ENCODE measurements at places on chromosomes 13 and 19. TPM values are rescaled to one million over a fixed set of nuclear protein-coding genes. Genes with fewer than 3 reads are reported as not detected.

The CCL25 gene
- total RNA-seq, result not detected

- no peak overlapping the region for H3K27ac ChIP-seq
- DNase-seq, result peak; percentile 34
- H3K27me3 ChIP-seq, result no peaks in the 10 kb centered on the region
- H3K4me1 ChIP-seq, result peaks cover 7% of the 10 kb centered on the region
- H3K36me3 ChIP-seq, result no peaks in the 10 kb centered on the region
These were observed 11.9 kb downstream of the SELENOW start for GRCh38 chr19:47790398-47790814.

DNA sequence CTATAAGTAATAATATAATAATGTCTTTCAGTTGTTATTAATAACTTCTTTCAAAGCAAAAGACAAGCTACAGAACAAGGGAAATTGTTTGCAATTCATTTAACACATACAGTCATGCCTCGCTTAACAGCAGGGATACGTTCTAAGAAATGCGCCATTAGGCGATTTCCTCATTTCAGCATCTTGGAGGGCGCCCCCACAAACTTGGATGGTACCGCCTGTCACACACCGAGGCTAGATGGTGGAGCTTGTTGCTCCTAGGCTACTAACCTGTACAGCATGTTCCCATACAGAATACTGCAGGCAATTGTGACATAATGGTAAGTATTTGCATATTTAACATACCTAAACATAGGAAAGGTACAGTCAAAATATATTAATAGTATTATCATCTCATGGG lies 8.2 kb upstream of the ANKRD10 start:
- H3K4me3 ChIP-seq, result no peak overlapping the region
- no peaks in the 10 kb centered on the region for H3K4me1 ChIP-seq
- peaks cover 9% of the 10 kb centered on the region for H3K27me3 ChIP-seq
- no peak for DNase-seq

The MEF2B gene
- total RNA-seq, result 1.1 TPM

The ZNF90 gene
- total RNA-seq, result 4.3 TPM

DNA sequence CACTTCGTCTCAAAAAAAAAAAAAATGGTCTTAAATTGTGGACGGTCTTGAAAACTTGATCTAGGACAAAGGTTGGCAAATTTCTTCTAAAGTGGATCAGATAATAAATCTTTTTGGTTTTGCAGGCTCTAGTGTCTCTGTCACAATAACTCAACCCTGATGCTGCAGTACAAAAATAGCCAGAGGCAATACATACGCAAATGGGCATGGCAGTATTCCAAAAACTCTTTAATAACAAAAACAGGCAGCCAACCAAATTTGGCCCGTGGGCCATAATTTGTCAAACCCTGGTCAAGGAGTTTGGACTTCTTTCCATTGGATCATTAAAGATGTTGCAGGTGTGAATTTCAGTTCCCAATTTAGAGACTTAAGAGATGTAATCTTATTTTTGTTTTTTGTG lies 93.5 kb upstream of the MRI1 start:
- H3K36me3 ChIP-seq, result no peaks in the 10 kb centered on the region
- no peaks in the 10 kb centered on the region for H3K4me1 ChIP-seq
- no peak overlapping the region for H3K4me3 ChIP-seq
- H3K27ac ChIP-seq, result no peak overlapping the region
- H3K27me3 ChIP-seq, result no peaks in the 10 kb centered on the region

DNA sequence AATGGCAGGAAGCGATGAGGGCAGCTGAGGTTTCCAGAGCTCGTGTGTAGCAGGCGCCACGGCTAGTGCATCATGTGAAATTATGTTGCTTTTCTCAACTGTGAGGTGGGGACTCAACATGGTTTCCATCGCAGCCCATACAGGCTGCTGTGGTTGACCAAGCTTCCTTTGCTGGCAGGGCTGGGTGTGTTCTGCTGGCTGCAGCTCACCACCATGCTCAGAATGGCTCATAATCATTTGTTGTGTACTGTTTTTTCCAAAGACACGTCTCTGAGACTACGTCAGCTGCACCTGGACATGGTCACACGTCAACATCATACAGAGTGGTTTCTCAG lies 16.1 kb upstream of the RASA3 start:
- DNase-seq, result no peak
- no peak overlapping the region for H3K4me3 ChIP-seq
- H3K27ac ChIP-seq, result no peak overlapping the region

DNA sequence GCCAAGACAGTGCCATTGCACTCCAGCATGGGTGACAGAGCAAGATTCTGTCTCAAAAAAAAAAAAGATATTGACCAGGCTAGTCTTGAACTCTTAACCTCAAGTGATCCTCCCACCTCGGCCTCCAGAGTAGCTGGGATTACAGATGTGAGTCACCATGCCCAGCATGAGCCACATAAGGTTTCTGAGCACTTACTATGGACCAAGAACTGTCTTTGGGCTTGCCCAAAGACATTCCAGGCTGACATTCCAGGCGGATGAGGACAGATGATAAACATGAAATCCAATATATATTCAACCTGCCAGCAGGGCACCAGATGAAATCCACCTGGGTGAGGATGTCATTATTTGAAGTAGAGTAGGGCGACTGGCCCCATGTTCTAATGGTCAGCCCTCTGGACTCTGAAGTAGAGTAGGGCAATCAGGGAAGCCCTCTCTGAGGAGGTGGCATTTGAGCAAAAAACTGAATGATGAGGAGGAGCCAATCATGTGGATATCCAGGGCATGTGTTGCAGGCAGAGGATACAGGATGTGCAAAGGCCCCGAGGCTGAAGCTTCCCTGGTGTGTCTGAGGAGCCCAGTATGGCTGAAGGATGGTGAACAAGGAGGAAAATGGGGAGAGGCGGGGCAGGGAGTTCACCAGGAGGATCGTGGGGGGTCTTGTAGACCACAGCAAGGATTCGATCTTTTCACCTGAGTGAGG lies 4.0 kb downstream of the C19orf38 start:
- no peaks in the 10 kb centered on the region for H3K27me3 ChIP-seq
- peaks cover 4% of the 10 kb centered on the region for H3K4me1 ChIP-seq
- no peaks in the 10 kb centered on the region for H3K36me3 ChIP-seq
- DNase-seq, result no peak
- no peak overlapping the region for H3K4me3 ChIP-seq

The CEACAM16 gene
- not detected for total RNA-seq

The ATP4B gene
- not detected for total RNA-seq

DNA sequence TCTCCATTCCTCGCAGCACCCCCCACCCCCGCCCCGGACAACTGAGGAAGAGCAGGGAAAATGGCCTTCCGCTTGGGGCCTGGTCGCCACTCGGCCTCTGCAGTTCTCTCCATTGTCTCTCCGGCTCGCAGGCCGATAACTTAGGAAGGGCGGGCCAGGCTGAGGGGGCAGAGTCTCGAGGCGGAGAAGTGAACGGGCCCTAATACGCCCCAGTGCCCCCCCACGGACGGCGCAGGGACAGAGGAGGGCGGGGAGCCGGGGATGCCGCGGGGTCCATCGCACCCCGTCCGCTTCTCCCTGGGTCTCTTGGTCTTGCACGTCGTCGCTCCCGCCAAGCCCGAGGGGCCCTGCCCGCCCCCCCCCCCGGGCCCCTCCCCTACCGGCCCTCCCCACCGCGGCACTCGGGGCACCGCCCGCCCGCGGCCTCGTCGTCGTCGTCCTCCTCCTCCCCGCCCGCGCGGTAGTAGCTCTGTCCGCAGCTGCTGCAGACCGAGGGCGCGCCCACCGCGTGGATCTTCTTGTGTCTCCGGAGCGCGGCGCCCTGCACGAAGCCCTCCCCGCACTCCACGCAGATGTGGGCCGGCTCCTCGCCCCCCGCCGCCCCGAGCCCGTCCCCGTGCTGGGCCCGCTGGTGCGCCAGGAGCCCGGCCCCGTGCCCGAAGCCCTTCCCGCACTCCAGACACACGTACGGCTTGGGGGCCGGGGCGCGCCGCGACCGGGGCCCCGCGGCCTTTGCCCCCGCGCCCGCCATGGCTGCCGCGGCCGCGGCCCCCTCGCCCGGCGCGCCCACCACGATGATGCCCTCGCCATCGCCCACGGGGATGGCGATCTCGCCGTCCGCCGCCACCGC lies 33.2 kb downstream of the ZNF787 start:
- H3K27ac ChIP-seq, result no peak overlapping the region
- H3K4me3 ChIP-seq, result no peak overlapping the region
- H3K4me1 ChIP-seq, result no peaks in the 10 kb centered on the region
- H3K27me3 ChIP-seq, result no peaks in the 10 kb centered on the region
- H3K36me3 ChIP-seq, result no peaks in the 10 kb centered on the region

The GDF15 gene
- 180 TPM for total RNA-seq

DNA sequence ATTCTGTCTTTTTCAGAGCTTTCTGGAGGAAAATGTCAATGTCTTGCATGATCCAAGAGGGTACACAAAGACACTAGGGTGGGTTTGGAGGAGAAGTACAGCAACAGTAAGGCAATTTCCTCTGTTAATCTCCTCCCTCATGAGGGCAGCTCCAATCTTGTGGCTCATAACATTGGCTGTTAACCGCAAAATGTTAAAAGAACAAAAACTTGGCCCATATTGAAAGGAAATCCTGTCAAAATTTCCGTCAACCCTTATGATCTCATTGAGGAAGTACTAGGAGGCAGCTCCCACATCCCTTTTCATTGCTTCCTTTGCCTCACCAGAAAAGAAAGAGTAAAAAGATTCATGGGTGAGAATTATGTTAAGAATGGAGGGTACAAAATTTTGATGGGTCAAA lies 11.6 kb downstream of the OXGR1 start:
- H3K4me3 ChIP-seq, result no peak overlapping the region
- peak overlapping the region; percentile 5 for H3K27ac ChIP-seq
- no peaks in the 10 kb centered on the region for H3K36me3 ChIP-seq

GRCh38 chr19:13717194-13717643 lies 47.1 kb upstream of the MRI1 start:
- no peak for DNase-seq
- H3K27ac ChIP-seq, result no peak overlapping the region
- H3K36me3 ChIP-seq, result no peaks in the 10 kb centered on the region
- no peaks in the 10 kb centered on the region for H3K4me1 ChIP-seq
- no peak overlapping the region for H3K4me3 ChIP-seq

- H3K4me1 ChIP-seq, result peaks cover 15% of the 10 kb centered on the region
- DNase-seq, result no peak
- peaks cover 24% of the 10 kb centered on the region for H3K27me3 ChIP-seq
- H3K4me3 ChIP-seq, result no peak overlapping the region
These were observed 3.1 kb upstream of the OLFM2 start for GRCh38 chr19:9939301-9939913.

The ANGPTL8 gene
- not detected for total RNA-seq

The CEACAM6 gene
- 367 TPM for total RNA-seq

The FAM124A gene
- 2.4 TPM for total RNA-seq

The SIGLEC6 gene
- 3.2 TPM for total RNA-seq

The UHRF1 gene
- 14.2 TPM for total RNA-seq

GRCh38 chr13:84672616-84673015 lies 790.3 kb upstream of the SLITRK1 start:
- H3K4me3 ChIP-seq, result no peak overlapping the region
- DNase-seq, result no peak
- H3K27ac ChIP-seq, result no peak overlapping the region
- H3K4me1 ChIP-seq, result no peaks in the 10 kb centered on the region

- no peaks in the 10 kb centered on the region for H3K4me1 ChIP-seq
- H3K27ac ChIP-seq, result no peak overlapping the region
- no peaks in the 10 kb centered on the region for H3K27me3 ChIP-seq
- no peak overlapping the region for H3K4me3 ChIP-seq
- H3K36me3 ChIP-seq, result no peaks in the 10 kb centered on the region
- DNase-seq, result no peak
These were observed 239.1 kb downstream of the KLF12 start for GRCh38 chr13:73894995-73895571.

- H3K36me3 ChIP-seq, result peaks cover 7% of the 10 kb centered on the region
- no peak overlapping the region for H3K4me3 ChIP-seq
- no peak for DNase-seq
- no peak overlapping the region for H3K27ac ChIP-seq
- peaks cover 65% of the 10 kb centered on the region for H3K4me1 ChIP-seq
These were observed 10.6 kb downstream of the REXO1 start for GRCh38 chr19:1837625-1838105.

The PSG3 gene
- total RNA-seq, result not detected

The STOML3 gene
- total RNA-seq, result not detected

- peak overlapping the region; percentile 79 for H3K27ac ChIP-seq
- H3K4me3 ChIP-seq, result no peak overlapping the region
- H3K4me1 ChIP-seq, result peaks cover 56% of the 10 kb centered on the region
- DNase-seq, result no peak
These were observed 36.3 kb downstream of the COL4A2 start for GRCh38 chr13:110343241-110343865.

- peak overlapping the region; percentile 82 for H3K27ac ChIP-seq
- H3K4me3 ChIP-seq, result peak overlapping the region; percentile 63
- no peaks in the 10 kb centered on the region for H3K27me3 ChIP-seq
- H3K36me3 ChIP-seq, result no peaks in the 10 kb centered on the region
These were observed 12.6 kb upstream of the ZNF414 start for GRCh38 chr19:8526345-8527091.

The KCNRG gene
- 0.67 TPM for total RNA-seq

The CYP2S1 gene
- total RNA-seq, result 22.5 TPM

DNA sequence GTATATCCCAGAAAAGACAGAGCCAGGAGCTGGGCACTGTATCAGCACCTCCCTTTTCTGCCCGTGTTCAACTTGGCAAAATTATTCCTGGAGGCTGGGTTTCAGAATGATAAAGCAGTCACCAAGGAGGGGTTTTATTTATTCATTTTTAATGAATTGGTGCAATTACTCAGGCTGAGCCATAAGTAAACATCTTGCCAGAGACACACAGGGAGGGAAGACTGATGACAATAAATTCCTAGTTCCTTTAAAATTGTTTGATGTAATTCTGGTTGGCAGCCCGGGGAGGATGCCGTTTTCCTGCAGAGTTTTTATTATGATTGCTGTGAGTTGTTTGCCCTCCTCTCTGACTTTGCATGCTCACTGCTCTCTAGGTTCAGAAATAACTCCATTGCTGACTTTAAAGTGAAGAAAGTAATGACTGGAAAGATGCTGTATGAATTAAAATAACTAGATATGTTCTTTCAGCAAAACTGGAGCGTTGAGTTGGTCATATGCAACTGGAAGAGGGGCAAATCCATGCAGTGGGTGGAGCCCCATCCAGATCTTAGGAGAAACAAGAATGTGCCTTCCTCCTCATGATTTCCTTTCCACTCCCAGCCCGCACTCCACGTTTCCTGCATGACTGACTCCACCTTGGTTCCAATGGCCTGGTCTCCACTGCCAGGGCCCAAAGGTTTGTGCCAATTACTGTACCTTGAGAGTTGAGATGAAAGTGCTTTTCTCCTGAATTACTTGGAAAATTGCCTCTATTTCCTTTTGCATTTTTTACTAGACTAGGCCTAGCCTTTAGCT lies 182.1 kb downstream of the RFC3 start:
- no peak overlapping the region for H3K27ac ChIP-seq
- H3K36me3 ChIP-seq, result no peaks in the 10 kb centered on the region
- no peak for DNase-seq

Data from left lung (tissue), 14 donors.